Stimulated activated CD4-positive, alpha-beta T cell treated with anti-CD3 and anti-CD28 coated beads, Interleukin-2, amount 100 ng/mL, for 4 hours (primary cell): ENCODE measurements at places on chromosomes 16 and 17.

GRCh38 chr16:66451548-66451947 is 24.5 kb downstream of the BEAN1 start:
- DNase-seq = no peak

GRCh38 chr17:47315451-47316266 is 8.1 kb upstream of the EFCAB13 start:
- peak; percentile 8 for DNase-seq

GRCh38 chr17:62687997-62688396 is 60.5 kb downstream of the MRC2 start:
- no peak for DNase-seq

- DNase-seq = no peak
Observed at GRCh38 chr17:40915721-40916256, 21.7 kb downstream of the KRT23 start.

DNA sequence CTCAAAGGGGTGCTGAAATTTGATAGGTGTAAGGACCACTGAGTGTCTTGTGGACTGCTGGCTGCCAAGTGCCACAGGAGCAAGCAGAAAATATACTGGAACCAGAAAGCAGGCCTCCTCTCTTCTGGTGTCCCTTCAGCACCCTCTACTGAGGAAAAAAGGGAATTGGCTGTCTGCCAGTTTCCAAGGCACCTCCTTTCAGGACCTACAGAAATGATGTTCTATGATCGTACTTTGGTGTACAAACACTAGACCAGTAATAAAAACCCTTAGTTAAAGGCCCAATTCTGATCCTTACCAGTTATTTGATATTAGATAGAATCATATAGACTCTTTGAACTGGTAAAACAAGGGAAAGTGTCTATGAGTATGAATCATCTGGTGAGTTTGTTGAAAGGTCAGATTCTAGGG is 35.8 kb upstream of the BCAS3 start:
- peak; percentile 26 for DNase-seq

GRCh38 chr17:77770331-77771105 is 188.0 kb upstream of the TNRC6C start:
- DNase-seq = no peak

DNA sequence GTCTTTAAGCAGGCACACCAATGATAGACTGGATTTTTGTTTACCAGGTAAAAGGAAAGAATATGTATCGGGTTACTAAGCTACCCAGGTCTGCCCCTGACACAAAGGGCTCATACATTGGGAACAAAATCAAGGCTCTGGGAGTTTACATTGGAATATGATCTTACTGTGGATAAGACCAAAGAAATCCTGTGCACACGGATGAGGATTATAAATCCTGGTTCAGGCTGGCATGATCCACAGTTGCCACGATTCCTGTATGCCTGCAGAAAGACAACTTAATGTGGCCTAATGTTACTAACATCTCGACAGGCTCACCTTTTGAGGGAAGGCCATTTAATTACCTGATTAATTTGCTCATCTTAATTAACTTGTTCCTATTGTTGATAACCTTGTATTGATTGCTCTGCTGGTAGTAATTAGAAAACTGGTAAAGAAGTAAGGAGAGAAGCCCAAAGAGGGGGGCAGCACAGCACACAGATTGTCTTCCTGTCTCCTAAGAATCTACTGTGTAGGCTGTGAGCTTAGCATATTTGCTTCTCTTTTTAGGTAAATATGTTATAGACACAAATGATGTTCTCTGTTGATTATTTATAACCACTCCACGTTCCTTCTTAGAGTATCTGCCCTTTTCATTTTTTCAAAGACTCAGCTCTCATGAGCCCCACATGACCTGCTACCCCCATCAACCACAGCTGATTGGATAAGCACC is 51.0 kb upstream of the TOX3 start:
- no peak for DNase-seq
